ENCODE measurements at places on chromosomes 13 and 19.

DNA sequence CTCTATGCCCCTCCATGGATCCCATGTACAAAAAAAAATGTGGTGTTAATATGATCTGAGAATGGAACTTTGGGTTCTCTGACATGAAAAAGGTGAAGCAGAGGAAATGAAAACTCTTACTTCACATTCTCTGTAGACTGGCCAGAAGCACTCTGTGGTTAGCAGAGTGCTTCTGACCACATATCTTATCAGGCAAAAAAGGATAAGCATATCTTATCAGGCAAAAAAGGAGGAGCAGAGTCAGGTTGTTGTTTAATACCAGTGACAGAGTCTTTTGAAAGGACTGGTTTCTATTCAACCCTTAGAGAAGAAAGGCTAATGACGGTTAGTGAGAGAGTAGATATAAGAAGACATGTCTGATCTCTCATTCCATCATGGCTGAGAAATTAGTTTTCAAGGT lies 1404.8 kb downstream of the SLITRK1 start:
- DNase-seq: no peak

DNA sequence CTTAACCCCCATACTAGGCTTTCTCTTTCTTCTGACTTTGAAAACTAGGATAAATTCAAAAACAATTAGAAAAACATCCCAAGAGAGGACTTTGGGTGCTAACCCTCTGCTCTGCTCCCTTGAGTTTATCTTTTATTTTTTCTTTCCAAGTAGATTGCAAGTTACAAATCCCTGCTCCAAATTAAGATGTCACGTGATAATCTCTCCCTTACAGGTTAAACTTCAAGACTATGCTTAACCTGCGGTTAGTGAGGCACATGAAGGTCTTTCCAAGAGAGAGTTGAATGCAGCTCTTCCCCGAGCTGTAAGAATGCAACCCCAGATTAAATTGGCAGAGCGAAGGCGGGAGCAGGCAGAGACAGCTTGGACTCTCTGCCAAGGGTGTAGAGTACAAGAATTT lies 12.2 kb upstream of the ZNF507 start:
- no peak for DNase-seq

DNA sequence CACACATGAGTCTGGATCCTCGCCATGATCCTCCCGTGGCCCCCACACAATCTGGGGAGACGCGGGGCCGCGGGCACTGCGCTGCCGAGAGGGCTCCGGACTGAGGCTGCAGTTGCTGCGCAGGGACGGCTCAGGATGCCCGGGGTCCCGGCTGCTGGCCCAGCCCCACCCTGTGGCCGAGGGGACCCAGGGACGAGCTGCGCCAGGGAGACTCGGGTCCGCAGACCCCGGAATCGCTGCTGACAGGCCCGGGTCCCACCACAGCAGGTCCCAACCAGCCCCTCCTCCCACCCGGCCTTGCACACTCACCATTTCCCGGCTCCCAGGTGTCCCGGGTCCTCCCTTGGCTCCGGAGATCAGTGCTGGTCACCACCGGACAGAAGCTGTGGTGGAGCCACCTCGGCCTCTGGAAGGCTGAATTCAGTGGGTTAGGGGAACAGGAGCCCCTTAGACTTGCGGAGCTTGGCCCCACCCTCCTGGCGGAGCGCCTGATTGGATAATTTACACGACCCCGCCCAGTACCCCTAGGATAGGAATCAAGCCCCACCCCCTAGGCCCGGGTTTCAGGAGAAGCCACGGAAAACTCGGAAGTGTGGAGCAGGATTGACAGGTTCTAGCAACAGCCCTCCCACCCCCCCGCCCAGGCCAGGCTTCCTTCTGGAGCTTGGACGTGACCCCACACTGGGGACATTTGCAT lies 57.4 kb downstream of the ZNF44 start:
- DNase-seq: no peak

- DNase-seq: no peak
These were observed 156.9 kb downstream of the SIPA1L3 start for GRCh38 chr19:38063928-38064327.

DNA sequence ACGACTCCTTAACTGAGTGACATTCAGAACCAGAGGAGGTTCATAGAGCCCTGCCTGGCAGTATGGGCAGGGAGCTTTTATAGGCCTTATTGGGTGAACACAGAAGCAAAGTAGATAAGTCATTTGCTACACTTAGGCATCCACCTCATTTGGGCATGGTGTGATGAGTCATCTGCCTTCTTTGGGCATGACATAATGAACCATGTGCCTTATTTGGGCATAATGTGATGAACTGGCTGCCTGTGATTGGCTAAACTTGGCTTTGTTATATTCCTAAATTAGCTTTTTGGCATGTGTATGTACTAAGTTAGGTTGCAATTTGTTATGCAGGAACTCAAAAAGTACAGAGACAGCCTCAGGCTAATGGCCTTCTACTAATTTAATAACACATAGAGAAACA lies 2210.2 kb upstream of the PCDH20 start:
- DNase-seq: no peak

- no peak for DNase-seq
These were observed 311.3 kb downstream of the FGF14 start for GRCh38 chr13:102090532-102090931.

All from NCI-H187 treated with DMSO at 0.1 percent for 48 hours (cell line).